Activated naive CD8-positive, alpha-beta T cell treated with anti-CD3 and anti-CD28 coated beads, Interleukin-2, amount 10 ng/mL, durations not matched to agents 7 days and 5 days (primary cell): ENCODE measurements at places on chromosomes 7 and 10. TPM values are rescaled to one million over a fixed set of nuclear protein-coding genes. Genes with fewer than 3 reads are reported as not detected.

The C10orf143 gene
- 6.6 TPM for total RNA-seq

- H3K27ac ChIP-seq = no peak overlapping the region
- H3K4me3 ChIP-seq = no peak overlapping the region
- H3K27me3 ChIP-seq = no peaks in the 10 kb centered on the region
- no peaks in the 10 kb centered on the region for H3K36me3 ChIP-seq
- DNase-seq = no peak
Observed at GRCh38 chr7:137151041-137151689, 192.4 kb downstream of the PTN start.

GRCh38 chr10:78461333-78461732 is 427.7 kb downstream of the RPS24 start:
- H3K27ac ChIP-seq = no peak overlapping the region
- no peak overlapping the region for H3K4me3 ChIP-seq
- no peak for DNase-seq
- no peaks in the 10 kb centered on the region for H3K36me3 ChIP-seq
- H3K27me3 ChIP-seq = peaks cover 5% of the 10 kb centered on the region

The USP6NL gene
- total RNA-seq = 4.4 TPM

- H3K4me3 ChIP-seq = peak overlapping the region; percentile 60
- no peaks in the 10 kb centered on the region for H3K27me3 ChIP-seq
- no peak for DNase-seq
- H3K36me3 ChIP-seq = peaks cover 45% of the 10 kb centered on the region
- peaks cover 68% of the 10 kb centered on the region for H3K4me1 ChIP-seq
- H3K27ac ChIP-seq = peak overlapping the region; percentile 85
Observed at GRCh38 chr10:119505131-119505551, 37.4 kb downstream of the RGS10 start.
